ENCODE measurements at places on chromosomes 5 and 9.

GRCh38 chr5:157387683-157388093 lies 72.3 kb upstream of the NIPAL4 start:
- no peak for DNase-seq

GRCh38 chr9:97039514-97039860 lies 545 bp upstream of the CTSV start:
- no peak for DNase-seq

DNA sequence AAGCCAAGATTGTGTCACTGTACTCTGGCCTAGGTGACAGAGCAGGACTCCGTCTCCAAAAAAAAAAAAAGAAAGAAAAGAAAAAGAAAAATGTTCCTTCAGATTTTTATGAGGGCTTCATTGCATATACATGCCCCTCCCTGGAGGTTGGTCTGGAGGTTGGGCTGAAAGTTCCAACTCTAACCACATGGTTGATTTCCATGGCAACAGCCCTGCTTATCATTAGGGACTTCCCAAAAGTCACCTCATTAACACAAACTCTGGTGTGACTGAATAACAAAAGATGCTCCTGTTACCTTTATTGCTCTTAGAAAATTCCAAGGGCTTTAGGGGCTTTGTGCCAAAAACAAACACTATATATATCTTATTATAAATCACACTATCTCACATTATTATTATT lies 113.8 kb downstream of the TMC1 start:
- no peak for DNase-seq

DNA sequence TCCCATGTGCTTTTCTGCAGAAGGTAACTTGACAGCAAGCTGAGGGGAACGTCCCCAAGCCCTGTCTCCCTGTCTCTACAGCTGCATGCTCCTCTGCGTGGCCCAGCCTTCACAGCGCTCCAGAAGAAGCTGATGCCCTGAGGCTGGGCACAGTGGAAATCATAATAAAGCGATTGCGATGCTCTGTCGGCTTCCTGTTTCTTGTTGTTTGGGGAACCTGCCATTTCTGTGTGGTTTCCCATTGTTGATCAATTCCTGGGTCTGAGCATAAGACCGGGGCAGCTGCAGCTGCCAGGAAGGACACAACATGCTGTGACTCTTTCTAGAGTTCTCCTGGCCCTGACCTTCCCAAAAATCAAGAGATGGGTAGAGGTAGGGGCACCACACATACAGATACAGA lies 7.2 kb upstream of the DNAJB5 start:
- no peak for DNase-seq

DNA sequence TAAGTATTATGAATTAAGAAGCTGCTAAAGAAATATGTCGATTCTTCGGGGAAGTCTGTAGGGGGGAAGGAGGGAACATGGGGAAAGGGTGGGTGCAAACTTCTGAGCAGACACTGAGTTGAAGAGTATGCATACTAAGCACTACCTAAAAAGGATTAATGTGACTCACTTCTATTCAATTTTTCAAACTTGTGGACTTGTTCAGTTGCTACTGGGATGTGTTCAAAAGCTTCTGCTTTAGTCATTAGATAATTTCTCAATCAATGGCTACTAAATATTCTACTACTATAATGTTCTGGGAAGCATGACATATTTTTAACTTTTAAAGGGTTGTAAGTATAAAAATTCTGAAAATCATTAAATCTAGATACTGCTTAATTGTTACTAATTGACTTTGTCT lies 109.7 kb upstream of the FER start:
- DNase-seq: no peak

GRCh38 chr9:109316207-109316640 lies 4.6 kb downstream of the EPB41L4B start:
- DNase-seq: peak; percentile 79

GRCh38 chr9:19085295-19085694 lies 17.4 kb downstream of the HAUS6 start:
- DNase-seq: no peak

DNA sequence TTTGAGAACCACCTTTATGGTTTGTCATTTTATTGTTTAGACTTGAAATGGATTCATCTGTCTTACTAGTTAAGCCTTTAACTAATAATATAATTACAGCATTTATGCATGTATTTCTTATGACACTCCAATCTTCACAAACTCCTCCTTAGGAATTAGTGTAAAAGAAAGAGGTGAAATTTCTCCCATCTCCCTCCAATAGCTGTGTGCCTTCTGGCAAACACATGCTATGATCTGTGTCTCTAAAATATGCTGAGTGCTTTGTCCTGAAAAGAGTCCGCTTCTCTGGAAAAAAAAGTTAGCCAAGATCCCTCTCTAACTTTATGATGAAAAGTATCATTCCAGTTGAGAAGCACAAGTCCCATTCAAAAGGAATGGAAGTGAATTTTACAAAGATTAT lies 13.9 kb upstream of the TENT4A start:
- no peak for DNase-seq

DNA sequence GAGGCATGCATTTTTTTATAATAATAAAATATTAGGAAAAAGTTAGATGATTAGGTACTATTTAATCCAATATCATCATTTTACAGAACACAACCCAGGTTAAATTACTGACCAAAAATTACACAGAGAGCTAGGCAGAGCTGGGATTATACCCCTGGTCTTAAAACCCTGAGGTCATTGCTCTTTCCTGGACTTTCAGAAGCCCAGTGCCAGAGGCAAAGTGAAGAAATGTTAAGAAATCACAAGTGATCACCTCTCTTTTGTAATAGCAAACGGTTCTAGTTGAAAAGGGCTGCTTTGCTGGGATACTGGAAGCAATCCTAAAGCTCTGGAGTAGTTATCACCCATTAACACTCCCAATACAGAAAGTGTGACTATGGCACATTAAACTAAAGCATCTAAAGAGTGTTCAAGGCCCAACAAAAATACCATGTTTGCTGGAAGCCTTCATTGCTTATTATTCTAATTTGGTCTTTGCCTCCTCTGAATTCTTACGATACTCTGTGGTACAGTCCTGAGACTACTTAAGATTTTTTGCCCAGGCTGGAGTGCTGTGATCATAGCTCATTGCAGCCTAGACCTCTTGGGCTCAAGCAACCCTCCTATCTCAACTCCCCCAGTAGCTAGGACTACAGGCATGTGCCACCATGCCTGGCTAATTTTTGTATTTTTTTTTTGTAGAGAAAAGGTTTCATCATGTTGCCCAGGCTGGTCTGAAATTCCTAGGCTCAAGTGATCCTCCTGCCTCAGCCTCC lies 575.9 kb downstream of the RAB3C start:
- no peak for DNase-seq

DNA sequence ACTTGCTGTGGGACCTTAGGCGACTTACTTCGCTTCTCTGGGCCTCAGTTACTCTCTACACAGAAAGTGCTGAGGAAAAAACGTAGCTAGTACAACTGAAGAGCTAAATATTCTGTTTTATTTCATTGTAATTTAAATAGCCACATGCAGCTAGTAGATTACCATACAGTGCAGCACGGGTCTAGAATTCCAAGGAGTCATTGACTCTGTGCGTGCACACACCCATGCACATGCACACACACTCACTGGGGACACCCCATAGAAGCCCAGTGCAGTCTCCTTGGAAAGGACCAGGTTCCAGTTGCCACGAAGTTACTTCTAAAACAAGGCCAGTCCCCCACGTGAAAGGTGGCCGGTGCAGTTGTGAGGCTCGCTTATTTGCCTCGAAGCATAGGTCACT lies 17.0 kb downstream of the URM1 start:
- DNase-seq: no peak

GRCh38 chr9:84839541-84839940 lies 170.0 kb downstream of the NTRK2 start:
- no peak for DNase-seq

- no peak for DNase-seq
Measured at GRCh38 chr5:9545136-9545991, 511 bp downstream of the SEMA5A start.

DNA sequence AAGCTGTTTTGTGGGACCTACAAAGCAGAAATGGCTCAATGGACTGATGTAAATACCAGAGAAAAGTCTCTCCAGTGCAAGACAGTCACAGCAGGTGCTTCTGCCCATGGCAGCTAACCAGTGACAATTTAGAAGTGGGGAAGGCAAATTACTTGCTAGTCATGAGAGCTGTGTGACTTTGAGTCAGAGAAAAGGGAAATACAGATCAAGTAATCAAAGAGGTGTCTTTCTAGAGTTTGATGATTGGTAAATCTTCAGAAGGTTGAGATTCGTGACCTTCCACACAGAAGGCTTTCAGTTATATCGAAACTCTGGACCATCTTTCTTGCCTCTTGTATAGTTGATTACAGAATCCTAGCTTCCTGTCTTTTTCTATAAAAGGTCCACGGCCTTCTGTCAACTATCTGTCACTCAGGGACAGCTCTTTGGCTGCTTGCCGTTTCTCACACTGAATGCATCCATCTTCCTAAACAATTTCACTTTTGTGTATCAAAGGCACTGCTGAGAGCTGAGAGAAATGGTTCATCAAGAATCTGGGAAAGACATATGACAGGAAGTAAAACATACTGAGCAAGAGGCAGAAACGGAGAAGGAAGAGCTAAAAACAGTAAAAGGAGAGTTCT lies 993.9 kb upstream of the ACO1 start:
- no peak for DNase-seq

- DNase-seq: no peak
Measured at GRCh38 chr5:62727861-62728260, 149.2 kb downstream of the LRRC70 start.

DNA sequence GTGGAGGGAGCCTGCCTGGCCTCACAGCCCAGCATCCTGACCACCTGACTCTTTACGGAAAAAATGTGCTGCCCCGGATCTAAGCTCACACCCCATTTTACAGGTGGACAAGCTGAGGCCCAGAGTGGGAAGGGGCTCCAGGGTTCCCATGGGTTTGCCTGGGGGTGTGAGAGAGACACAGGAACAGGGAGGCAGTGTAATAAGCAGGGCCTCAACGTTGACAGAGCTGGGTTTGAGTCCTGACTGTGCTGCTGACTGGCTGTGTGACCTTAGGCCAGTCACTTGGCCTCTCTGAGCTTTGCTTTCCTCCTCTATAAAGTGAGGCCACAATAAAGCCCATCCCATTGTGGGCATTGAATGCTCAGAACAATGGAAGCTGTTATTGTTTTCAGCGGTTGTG lies 73.7 kb downstream of the HMCN2 start:
- no peak for DNase-seq

DNA sequence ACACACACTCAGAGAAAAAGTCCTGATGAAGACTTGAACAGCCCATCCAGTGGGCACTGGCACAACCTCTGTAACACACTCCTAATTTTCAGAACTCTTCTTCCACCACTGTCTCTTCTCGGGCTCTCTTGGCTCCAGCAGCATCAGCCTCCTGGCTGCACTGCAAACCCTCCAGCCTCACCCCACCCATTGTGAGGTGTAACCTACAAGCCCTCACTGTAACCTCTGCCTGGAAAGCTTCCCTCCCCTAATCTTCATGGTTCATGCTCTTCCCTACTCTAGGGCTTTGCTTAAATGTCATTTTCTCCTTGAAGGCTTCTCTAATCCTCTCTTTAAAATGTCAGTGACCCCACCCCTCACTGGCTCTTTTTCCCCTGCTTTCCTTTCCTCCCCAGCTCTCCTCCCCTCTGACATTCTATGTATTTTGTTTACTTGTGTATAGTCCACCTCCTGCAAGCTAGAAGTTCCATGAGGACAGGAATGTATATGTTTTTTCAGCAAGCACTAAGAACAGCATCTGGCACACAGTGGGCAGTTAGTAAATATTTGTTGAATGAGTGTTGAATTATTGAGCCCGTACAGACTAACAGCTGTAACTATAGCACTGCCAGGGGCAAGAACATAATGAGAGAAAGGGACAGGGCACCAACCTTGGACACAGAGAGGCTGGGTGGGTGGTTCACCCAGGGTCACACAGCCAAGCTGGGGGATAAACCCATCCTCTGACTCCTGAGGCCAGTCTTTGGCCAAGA lies 76.4 kb downstream of the ESM1 start:
- no peak for DNase-seq

DNA sequence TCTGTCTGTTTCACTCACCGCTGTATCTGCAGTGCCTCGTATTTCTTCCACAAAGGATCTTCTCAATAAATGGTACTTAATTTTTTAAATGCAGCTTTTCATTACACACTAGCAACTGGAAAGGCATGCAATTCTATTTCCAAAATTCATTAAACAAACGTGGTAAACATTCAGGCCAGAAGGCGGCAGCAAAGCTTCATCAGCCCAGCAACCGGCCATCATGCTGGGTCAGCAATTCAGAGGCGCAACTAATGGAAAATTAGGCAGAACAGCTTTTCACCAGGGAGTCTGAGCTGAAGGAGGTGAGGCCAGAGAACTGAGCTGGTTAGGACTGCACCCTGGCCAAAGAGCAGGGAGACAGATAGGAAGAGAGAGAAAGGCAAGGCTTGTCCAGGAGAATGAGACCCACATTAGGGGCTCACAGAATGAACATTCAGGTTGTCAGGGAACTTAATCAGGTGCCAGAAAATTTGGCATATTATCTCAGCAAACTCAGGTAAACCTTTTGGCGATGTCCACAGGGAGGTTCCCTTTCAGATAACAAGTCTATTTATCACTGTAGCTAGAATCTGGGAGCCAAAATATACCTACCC lies 17.7 kb upstream of the RNF180 start:
- no peak for DNase-seq

- no peak for DNase-seq
Measured at GRCh38 chr5:149282027-149282965, 10.6 kb downstream of the AFAP1L1 start.

GRCh38 chr5:40052808-40053207 lies 626.9 kb upstream of the PTGER4 start:
- no peak for DNase-seq

- DNase-seq: no peak
Measured at GRCh38 chr9:104923289-104923688, 4.7 kb downstream of the ABCA1 start.

GRCh38 chr5:169519358-169519757 lies 64.2 kb upstream of the SPDL1 start:
- DNase-seq: no peak

DNA sequence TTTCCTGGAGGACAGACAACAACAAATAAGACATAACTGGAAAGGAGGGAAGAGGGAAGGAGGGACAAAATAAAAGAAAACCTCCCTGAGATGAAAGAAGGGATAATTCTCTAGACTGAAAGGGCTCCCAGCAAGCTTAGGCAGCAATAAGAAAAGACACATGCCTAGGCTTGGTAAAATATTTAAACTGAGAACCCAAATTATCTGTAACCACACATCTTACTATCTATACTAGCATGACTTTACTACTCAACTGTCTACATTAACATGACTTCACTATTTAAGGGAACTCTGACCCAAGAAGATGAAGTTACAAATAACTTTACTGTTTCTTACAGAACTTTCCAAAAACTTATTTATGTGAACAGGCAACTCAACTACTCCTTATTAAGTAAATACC lies 95.9 kb downstream of the EPB41L4A start:
- no peak for DNase-seq
